Memory B cell (primary cell): ENCODE measurements at places on chromosomes 5 and 9.

DNA sequence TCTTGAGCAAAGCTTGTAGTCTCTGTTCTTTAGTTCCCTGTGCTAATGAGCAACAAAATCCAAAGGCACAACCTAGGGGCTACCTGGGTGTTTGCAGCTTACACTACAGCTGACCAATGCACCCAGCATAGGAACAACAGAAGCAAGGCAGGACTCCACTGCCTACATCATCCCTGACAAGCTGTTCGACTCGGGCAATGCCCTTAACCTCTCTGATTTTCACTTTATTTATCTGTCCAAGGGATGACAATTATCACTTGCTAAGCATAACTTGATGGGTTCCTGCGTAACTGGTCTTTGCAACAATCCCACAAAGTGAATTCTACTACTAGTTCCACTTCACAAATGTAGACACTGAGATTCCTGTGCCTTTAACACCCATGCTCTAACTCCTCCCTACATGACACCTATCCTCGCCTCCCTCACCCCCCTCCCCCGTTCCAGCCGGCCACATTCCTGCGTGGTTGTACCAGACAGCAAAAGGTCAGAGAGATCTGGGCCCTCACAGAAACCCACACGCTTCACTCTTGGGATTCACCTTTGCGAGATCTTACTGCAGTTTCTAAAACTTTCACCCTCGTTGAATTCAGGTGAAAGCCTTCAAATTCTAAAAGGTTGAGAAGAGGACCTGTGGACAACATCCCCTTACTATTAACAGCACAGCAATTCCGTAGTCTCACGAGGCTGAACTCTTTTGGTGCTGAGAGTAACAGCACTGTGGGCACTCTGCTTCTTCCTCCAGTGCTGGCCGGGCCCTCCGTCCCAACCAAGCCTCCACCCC, 995 bp downstream of the IPPK start:
- no peak for DNase-seq

GRCh38 chr9:88723751-88724150, 188.8 kb downstream of the NXNL2 start:
- no peak for DNase-seq

GRCh38 chr5:80760680-80761079, 105.9 kb upstream of the DHFR start:
- DNase-seq = no peak

DNA sequence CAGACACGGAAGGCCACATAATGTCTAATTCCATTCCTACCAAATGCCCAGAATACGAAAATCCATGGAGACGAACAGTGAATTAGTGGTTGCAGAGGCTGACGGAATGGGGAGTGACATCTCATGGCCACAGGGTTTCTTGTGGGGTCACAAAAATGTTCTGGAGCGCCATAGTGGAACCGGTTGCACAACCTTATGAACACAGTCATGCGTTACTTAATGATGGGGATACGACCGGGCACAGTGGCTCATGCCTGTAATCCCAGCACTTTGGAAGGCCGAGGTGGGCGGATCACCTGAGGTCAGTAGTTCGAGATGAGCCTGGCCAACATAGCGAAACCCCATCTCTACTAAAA, 26.0 kb upstream of the TTLL11 start:
- DNase-seq = no peak
